ENCODE measurements at places on chromosomes 1 and 21. TPM values are rescaled to one million over a fixed set of nuclear protein-coding genes. Genes with fewer than 3 reads are reported as not detected.

GRCh38 chr1:37480125-37480466 is 5.7 kb downstream of the ZC3H12A start:
- DNase-seq = no peak

GRCh38 chr1:109659997-109660690 is 4.2 kb downstream of the GSTM4 start:
- peak; percentile 69 for DNase-seq

GRCh38 chr1:154352245-154352580 is 26.9 kb downstream of the ATP8B2 start:
- DNase-seq = no peak

DNA sequence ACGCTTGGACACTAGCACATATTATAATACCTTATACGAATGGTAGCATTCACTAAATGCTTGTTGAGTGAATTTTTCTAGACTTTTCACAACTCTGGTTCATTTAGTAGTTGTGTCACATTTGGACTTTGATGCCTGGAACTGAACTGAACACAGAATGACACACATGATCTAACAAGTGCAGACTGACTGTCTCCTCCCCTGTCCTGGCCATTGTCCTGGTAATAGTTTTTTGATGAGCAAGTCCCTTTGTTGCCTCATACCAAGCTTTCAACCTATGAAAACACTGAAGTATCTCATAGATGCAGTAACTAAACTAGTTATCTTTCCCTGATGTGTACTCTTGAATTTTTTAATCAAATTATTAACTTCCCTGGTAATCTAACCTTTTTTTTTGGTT is 66.4 kb downstream of the LRRC8D start:
- DNase-seq = no peak

- no peak for DNase-seq
Observed at GRCh38 chr21:14617040-14617393, 70.9 kb upstream of the SAMSN1 start.

DNA sequence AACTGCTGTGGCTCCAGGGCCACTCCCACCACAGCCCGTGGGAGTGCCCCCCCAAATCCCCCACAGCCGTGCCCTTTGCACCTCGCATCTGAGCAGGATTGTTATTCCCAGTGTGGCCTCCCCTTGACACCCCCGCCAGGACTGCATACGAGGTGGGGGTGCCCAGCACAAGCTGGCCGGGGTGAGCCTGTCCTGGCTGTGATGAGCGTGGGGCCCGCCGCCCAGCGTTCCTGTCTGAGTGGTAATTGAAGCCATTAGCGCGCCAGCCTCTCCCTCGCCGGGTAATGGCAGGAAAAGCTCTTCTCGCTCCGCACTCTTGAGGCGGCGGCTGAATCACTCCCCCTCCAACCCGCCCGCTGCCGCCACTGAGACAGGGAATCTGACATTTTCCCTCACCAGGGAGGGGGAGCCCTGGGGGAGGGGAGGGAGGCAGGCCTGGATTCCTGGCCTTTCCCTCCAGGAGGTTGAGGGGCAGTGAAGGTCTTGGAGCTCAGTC is 27.7 kb downstream of the PTPRF start:
- DNase-seq = no peak

- no peak for DNase-seq
Observed at GRCh38 chr1:77739235-77739634, 20.4 kb downstream of the USP33 start.

- DNase-seq = no peak
Observed at GRCh38 chr1:45479039-45479748, 11.8 kb downstream of the TESK2 start.

DNA sequence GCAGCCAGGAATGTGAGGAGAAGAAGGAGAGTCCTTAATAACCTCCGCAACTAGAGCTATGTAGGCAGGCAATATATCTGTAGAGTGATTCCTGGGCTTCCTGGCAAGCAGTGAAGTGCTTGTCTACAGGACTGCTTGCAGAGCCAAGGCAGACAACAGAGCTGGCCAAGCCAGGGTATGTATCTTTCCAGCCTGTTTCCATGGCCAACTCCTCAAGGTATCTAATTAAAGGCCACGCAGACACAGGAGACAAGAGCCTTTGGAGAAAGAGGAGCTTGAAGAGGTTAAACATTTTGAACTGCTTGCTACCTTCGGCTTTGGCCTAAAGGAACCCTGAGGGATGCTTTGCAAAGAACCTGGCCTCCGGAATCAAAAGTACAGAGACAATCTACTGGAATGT is 137.4 kb downstream of the PIGK start:
- DNase-seq = no peak

DNA sequence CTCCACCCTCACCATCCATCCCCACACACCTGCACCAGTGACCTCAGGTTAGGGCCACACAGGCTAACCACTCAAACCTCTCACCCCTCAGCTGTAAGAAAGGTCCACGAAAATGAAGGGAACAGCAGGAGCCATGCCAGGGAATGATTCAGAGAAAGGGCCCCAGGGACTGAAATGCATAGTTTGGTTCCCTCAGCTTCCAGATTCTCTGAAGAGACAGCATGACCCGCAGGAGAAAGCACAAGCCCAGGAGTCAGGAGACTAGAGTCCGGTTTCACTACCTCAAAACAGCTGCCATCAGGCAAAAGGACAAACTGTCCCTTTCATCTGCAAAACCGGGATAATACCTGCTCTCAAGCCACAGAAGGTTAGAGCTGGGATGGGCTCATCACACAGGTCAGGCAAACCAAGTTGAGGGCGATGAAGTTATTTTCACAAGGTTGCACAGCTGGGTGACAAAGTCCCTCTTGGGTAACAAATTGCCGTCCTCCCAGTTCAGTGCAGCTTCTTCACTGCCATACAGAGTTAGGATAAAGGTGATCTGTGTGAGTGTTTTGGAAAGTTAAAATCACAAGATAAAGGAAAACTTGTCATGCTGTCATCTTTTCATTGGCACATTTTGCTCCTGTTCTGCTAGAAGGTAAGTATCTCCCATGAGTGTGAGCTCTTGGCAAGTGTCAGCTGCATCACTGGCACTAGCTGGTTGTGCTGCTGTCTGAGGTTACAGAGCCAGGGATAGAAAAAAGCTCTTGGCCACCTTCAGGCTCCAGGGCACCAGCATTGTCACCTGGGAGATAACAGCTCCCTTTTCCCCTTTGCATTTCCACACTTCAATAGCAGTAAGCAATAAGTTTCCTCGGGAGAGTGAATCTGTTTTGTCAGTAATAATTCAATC is 120.4 kb downstream of the KCNH1 start:
- no peak for DNase-seq

DNA sequence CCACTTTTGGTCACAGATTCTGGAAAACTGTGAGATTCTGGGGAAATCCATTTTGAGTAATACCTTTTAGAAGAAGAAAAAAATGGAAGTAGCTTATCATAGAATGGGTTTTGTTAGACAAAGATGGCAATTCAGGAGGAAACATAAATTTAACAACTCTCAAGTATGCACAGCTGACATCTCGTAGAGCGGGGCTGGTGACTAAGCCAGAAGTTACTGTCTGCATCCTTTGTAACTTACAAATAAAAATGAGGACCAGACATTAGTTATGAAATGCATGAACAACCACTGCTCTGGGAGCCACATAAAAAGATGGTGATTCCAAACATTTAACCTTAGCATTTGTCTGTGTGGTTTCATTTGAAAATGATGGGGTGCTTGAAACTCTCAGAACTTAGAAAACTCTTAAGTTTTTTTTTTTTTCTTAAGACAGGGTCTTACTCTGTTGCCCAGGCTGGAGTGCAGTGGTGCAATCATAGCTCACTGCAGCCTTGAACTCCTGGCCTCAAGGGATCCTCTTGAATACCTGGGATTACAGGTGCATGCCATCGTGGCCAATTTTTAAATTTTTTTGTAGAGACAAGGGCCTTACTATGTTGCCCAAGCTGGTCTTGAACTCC is 49.2 kb upstream of the ATP5PO start:
- no peak for DNase-seq

- DNase-seq = no peak
Observed at GRCh38 chr21:20728691-20729090, 269.5 kb upstream of the NCAM2 start.

DNA sequence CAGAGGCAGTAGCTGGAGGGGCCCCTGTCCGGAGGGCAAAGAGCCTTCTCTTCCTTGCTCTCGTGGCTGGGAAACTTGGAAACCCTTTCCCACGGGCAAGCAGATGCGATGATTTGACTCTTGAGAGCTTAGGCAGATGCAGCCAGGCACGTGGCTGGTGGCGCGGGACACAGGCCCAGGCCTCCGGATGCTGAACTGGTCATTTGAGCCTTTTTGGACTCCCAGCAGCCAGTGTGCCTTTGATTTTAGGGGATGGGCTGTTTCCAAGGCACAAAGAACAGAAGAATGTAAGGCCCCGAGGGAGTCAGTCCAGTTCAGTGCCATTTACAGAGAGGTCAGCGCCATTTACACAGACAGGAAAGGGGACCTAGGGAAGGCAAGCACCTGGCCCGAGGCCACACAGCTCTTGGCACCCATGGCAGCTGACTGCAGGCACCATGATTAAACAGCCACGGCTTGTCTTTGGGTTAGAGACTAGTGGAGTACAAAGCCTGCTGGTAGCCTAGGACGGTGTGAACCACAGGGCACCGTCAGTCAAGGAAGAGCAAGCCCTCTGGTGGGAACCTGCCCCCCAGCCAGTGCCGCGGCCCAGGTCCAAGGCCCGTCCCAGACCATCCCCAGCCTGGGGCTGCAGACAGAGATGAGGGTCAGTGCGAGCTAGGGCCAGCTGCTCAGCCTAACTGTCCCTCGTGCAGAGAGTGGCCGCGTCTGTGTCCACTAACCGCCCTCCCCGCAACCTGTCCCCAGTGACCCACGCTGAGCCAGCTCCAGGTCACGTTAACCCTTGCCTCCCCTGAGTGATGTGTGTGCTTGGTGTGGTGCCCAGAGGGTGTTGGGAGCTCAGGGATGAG is 20.4 kb upstream of the CCDC27 start:
- DNase-seq = no peak

GRCh38 chr1:70455291-70455690 is 44.2 kb downstream of the CTH start:
- DNase-seq = no peak

GRCh38 chr1:93716163-93716562 is 34.5 kb upstream of the BCAR3 start:
- DNase-seq = no peak

GRCh38 chr21:28016571-28016970 is 976.1 kb downstream of the LTN1 start:
- DNase-seq = no peak

DNA sequence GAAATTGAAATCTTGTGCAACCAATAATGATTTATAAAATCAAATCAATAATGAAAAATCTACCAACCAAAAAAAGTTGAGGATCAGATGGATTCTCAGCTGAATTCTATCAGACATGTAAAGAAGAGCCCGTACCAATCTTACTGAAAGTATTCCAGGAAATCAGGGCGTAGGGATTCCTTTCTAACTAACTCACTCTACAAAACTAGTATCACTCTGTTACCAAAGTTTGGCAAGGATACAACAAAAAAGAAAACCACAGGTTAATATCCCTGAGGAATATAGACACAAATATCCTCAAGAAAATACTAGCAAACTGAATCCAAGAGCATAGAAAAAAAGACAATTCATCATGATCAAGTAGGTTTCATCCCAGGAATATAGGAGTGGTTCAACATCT is 52.8 kb upstream of the ADGRL4 start:
- no peak for DNase-seq

DOCK7 gene
- 51.5 TPM for polyA plus RNA-seq

AXDND1 gene
- polyA plus RNA-seq = 44.3 TPM

LIN28A gene
- polyA plus RNA-seq = 0.09 TPM

PFKFB2 gene
- 24.7 TPM for polyA plus RNA-seq

PODN gene
- 1.6 TPM for polyA plus RNA-seq

WNT2B gene
- 2.7 TPM for polyA plus RNA-seq

COL6A2 gene
- 194 TPM for polyA plus RNA-seq

GSTM5 gene
- 39.6 TPM for polyA plus RNA-seq

SPAG17 gene
- 11.4 TPM for polyA plus RNA-seq
